Stomach (tissue), 19 donors: ENCODE measurements at places on chromosomes 12 and 14.
A peak's percentile ranks its signal among the peaks of the same experiment; 100 is the strongest.

DNA sequence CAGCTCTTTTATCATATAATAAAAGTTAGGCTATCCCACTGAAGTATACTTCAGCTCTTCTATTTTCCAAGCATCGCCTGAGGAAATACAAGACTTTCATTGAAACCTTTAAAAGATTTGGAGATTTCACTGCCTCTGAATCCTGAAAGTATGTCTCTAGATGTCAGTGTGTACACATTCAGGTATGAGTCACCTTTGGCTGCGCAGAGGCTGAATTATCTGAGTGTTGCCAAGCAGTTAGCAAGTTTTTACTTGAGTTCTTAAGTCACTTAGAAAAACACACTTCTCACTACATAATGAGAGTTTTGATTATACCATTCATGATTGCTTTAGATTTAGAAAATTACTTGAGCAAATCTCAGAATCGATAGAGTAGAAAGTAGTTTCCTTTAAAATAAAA, 210.3 kb downstream of the TMTC2 start:
- DNase-seq: peak; percentile 74

GRCh38 chr12:93520454-93520853, 52.0 kb upstream of the SOCS2 start:
- no peak for DNase-seq

DNA sequence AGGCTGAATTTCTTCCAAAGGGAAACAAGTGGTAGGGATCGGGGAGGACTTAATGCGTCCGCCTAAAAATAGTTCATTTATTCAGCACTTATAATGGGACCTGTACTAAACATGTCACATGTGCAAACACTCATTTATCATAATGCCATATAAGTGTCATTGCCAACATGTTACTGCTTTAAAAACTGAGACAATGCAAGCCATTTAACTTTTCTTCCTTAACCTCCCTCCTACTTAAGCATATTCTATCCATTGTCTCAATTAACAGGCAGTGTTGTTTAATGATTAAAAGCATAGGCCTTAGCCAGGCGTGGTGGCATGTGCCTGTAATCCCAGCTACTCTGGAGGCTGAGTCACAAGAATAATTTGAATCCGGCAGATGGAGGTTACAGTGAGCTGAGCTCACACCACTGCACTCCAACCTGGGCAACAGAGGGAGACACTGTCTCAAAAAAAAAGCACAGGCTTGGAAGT, 13.5 kb upstream of the SCFD1 start:
- no peak for DNase-seq

DNA sequence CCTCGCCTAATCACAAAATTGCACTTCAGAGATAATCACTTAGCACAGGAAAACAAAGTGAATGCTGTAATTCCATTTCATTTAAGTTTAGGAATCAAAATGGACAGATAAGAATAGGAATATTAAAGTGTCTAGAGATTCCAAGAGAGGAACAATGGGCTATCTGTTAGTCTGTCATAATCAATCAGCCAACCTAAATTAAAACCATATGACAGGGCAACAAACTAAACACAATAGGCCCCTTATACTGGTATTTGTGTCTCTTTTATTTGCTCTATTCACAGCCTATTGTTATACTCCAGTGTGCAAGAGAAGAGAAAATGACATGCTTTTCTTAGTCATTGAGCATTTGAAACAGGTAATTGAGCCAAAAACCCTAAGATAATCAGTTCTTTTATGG, 259.4 kb downstream of the PRKD1 start:
- DNase-seq: no peak

DNA sequence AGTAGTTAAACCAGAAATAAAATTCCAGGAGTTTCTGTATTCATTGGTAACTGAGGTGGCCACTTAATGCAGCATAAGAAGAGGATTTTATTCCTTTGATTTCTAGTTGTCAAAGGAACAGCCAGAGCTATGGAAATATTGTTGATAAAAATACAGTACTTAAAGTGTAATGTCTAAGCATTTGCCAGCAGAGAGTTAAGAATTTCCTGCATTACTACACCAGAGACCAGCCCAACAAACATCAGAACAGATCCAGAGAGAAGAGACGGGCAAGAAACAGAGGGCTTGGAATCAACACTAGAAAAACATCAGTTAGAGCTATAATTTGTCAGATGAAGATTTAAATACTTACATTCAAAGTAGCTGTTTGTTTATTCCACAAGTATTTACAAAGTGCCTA, 77.9 kb downstream of the ST8SIA1 start:
- peak; percentile 46 for DNase-seq

DNA sequence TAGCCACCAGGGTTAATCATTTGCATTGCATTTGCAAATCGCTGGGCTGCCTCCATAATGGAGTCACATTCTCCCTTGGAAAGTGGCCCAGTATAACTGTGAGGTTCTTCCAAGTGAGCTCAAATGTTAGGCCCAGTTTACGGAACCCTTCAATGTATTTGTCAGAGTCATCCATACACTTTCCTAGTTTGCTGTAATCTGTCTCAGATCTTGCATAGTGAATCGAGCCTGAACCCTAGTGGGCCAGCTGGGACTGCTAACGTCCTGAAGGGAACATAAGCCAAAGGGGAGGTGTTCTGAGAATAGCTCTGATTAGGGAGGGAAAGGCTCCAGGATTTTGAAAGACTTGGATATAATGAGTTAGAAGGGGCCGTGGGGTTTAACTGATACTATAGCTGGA, 406.3 kb downstream of the SLC6A15 start:
- peak; percentile 74 for DNase-seq

DNA sequence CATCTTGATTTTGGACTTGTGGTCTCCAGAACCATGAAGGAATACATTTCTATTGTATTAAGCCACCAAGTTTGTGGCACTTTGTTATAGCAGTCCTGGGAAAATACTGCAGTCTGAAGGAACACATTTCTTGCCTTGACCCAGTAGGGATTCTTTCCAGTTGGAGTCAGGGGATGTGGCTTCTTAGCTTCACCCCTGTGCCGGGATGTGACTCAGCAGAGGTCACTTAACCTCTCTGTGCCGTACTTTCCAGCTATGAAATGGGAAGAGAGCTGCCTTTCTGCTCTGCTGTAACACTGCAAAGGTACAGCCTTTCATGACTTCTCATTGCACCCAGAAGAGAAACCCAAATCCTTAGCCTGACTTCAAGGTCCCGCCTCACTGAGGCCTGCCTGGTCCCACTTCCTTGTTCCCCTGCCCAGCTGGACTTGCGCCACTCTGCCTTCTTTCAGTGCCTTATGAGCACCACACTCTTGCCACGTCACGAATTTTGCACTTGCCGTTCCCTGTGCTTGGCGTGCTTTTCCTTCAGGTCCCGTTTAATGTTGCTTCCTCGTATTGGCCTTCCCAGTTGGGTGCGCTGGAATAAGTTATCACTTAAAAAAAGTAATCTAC, 24.2 kb downstream of the CHST11 start:
- peak; percentile 44 for DNase-seq

- no peak for DNase-seq
Observed at GRCh38 chr12:5442251-5443006, 10.5 kb downstream of the NTF3 start.

DNA sequence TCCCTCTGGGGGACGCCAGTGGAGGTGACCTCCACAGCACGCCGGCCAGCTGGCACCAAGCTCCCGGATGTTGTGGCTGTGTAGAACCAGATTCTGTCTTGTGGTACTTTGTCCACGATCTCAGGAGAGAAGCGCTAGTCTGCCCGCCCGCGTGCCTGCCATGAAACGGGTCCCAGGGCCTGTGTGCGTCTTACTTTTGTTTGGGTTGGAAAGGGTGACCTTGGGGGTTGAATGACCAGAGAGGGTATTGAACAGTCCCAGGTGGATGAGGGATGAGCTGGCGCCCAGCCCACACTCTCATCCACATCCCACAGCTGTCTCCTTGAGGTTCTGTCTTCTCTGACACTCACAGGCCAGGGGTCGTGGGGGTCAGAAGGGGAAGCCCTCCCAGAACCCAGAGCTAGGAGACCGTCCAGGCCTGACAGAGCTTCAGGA, 78.3 kb downstream of the WDR20 start:
- no peak for DNase-seq

DNA sequence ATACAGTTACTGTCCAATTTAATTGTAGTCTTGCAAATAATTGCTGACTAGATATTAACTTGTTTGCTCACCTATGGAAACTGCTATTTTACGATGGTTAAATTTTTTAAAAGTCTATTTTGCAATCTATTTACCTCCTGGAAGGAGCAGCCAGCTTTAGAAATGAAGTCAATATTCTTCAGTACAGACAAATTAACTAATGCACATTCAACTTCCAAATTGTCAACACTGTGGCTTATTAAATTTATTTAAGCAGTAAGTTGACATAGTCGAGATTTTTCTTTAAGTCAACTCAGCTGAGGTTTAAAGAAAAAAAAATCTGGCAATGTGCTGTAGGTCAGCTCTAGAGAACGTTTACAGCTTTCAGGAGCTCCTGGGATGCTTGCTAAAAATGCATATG, 221.2 kb downstream of the SSPN start:
- no peak for DNase-seq

GRCh38 chr12:21476949-21477348, 24.5 kb downstream of the RECQL start:
- DNase-seq: no peak

DNA sequence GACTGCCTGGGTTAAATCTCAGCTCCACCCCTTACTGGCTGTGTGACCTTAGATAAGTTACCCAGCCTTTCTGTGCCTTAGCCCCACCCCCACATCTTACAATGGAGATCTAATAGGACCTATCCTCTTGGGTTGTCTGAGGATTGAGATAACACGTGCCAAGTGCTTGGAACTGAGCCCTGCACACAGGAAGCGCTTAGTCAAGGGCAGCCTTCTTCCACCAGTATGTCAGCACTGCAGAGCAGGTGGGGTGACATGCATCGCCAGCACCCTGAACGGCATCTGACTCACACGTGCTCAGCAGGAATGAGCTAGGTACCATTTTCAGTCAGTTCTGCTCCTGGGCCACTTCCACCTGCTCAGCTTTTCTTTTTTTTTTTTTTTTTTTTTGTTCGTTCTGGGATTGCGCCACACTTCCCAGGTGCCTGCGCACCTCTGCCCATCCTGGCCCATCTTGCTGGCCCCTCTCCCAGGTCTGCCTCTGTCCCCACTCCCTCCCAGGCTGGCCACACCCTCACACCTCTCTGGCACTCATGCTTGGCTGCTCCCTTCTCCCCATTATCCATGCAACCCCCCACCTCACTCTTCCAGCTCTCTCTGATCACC, 19.6 kb downstream of the LGMN start:
- DNase-seq: peak; percentile 56

DNA sequence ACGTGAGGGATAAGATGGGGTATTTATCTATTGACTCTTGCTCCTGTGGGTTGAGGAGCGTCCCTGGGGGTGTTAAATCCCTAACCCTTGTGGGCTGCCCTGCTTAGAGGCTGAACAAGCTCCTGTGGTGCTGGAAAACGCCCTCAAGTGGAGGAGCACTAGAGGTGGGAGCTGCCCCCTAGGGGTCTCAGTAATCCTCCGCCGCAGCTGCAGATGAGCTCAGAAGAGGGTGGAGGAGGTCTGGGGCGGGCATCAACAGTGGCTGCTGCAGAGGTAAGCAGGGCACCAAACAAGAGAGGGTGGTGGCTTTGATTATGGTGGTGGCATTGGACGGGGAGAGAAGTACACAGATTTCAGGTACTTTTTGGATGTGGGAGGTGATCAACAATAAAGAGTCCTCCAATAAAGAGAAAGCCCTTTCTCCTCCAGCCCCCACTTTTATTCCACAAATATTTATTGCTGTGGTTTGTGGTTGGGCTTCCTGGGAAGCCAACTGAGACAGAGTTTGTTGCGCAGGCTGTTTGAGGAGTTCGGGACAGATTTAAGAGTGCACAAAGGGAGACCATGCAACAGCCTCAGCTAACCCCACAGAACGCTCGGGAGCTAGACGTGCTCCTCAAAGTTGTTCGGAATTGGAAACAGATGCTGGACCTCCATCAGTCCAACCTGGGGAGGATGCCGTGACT, 179.9 kb downstream of the ADCK1 start:
- DNase-seq: no peak

DNA sequence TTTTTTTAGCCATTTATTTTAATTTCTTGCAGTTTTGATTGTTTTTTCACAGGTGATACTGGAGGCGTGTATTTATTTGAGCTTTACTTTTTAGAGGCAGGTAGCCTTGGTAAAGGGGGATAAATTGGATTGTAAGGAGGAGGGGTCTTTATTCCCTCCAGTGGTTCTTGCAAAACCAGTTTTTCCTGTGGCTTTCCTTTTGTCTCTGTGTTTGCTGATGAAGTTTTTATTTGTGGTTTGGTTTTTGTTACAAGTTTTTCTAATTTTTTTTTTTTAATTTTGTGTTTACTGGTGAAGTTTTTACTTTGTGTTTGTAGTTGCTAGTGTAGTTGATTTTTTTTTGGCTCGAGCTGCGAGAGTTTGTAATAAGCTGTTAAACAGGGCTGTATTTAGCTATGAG, 278.5 kb downstream of the PRKD1 start:
- DNase-seq: no peak

- no peak for DNase-seq
Observed at GRCh38 chr14:88496414-88496813, 58.4 kb downstream of the PTPN21 start.

DNA sequence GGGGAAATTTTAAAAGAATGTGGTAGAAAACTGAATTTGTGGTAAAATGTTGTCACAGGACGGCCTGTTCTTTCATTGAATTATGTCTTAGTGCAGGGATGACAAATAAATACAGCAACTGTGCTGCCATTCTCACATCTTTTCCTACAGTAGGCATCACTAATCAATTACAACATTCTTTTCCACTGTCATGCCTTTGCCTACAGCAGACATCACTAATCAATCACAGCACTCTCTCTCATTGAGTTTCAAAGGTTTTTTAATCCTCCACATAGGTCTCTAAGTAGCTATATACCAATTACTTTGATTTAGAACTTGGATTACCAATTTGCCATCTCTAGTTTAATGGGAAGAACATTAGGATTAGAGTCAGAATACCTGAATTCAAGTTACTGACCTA, 30.1 kb downstream of the NTF3 start:
- no peak for DNase-seq

- DNase-seq: no peak
Observed at GRCh38 chr12:128944956-128945355, 91.7 kb downstream of the GLT1D1 start.

DNA sequence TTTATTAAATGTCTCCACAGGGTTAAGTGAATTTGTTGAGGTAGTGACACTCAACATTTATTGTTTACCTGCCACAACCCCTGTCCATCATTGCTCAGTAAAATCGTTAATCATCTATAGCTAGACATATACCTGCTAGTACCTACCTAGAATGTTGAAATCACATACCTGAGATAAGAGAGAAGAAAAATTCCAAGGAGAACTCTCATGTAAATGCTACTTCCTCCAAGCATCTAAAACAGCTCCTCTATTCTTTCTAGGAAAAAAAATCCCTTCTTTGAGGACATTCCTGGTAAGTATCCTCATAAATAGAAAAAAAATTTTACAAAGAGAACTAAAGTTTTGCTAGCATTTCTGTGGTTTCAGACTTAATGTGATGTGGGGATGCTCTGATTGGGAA, 325.1 kb downstream of the DAD1 start:
- DNase-seq: no peak

DNA sequence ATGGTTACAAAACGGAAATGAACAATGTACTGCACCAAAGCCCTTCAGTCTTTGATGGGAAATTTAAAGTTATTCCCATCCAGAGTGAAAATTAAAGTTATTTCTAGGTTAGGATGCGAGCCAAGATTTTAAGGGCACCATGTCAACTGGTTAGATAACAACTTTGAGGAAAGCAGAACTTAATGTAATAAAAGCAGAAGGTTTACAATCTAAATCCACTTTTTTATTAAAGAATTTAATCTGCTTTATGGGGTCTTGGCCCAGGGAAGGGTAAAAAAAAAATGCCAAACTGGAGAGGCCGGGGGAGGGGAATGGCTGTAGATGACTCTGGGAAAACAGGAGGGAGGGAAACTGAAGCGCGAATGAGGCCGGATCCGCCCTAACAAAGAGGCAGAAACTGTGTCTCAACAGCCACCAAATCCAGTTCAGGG, 108.2 kb upstream of the ATF7IP start:
- DNase-seq: no peak
